ENCODE measurements at places on chromosomes 5 and 9. TPM values are rescaled to one million over a fixed set of nuclear protein-coding genes. Genes with fewer than 3 reads are reported as not detected.

Gene NMUR2
- not detected for total RNA-seq

Gene HMCN2
- 5.2 TPM for total RNA-seq

Gene LRRC19
- not detected for total RNA-seq

Gene CAMK2A
- total RNA-seq, result 17.1 TPM

Gene ADAMTS2
- total RNA-seq, result 3.6 TPM

Gene PLEKHG4B
- total RNA-seq, result not detected

Gene PCDHGB7
- 9.8 TPM for total RNA-seq

Gene ANKRD34B
- not detected for total RNA-seq

Gene CARD9
- total RNA-seq, result 0.78 TPM

Gene SLIT3
- 12.5 TPM for total RNA-seq

Gene ZBTB6
- 4.5 TPM for total RNA-seq

Gene DMRTA1
- total RNA-seq, result 0.97 TPM

Gene STC2
- 9.6 TPM for total RNA-seq

Gene MYOZ3
- total RNA-seq, result 4.0 TPM

Gene GPSM1
- 50.3 TPM for total RNA-seq

Gene MYMK
- total RNA-seq, result not detected

Gene SPINK4
- total RNA-seq, result not detected

Gene CMYA5
- 917 TPM for total RNA-seq

Gene TPPP
- total RNA-seq, result 39.7 TPM

Gene BAAT
- 0.08 TPM for total RNA-seq

Gene SLC6A7
- not detected for total RNA-seq

Gene PCDHGA9
- total RNA-seq, result 4.3 TPM

Gene FAM81B
- 18.8 TPM for total RNA-seq

Gene PLAC8L1
- not detected for total RNA-seq

Gene SMIM33
- total RNA-seq, result not detected

Gene AGXT2
- total RNA-seq, result not detected

Gene ESM1
- not detected for total RNA-seq

Gene ACOT12
- total RNA-seq, result not detected

Gene PCDHGA6
- total RNA-seq, result 6.7 TPM

Gene SPINK13
- not detected for total RNA-seq

Gene CEL
- total RNA-seq, result 7.3 TPM

Gene SYK
- total RNA-seq, result 6.5 TPM

Gene CBY3
- not detected for total RNA-seq

Gene PCDHA10
- total RNA-seq, result 0.05 TPM

Gene CDH6
- total RNA-seq, result 3.1 TPM

Gene EFNA5
- 25.7 TPM for total RNA-seq

Gene INSL4
- total RNA-seq, result not detected

Gene CDX1
- not detected for total RNA-seq

Gene TJP2
- 116 TPM for total RNA-seq

Gene CHMP5
- total RNA-seq, result 45.8 TPM

Gene GABRA1
- not detected for total RNA-seq

All from Right ventricle myocardium superior (tissue), 1 donor.